ENCODE measurements at places on chromosomes 2 and 18.

DNA sequence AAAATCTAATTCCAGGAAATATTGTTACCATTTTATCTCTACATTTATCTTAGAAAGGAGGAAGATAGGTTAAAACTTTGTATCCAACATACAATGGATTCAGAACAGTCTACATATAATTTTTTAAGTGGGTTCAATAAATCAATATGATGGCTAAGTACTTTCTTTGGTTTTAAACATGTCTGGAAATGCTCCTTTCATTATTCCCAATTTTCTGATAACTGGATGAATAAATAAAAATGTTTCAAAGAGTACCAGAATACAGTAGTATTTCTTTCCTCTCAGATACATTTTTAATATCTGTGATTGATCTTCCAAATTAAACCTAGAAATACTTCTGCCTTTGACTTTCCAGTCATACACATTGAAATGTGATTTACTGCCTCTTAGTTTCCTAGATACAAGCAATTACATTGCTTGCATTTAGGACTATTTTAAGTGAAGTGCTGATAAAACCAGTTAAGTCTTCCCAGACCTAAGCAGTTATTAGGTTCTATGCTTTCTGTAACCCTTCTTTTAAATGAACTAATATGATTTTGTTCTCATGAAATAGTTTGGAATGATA, 283.5 kb downstream of the CCDC178 start:
- no peak for DNase-seq

GRCh38 chr18:79963658-79964329, 649 bp upstream of the HSBP1L1 start:
- no peak for DNase-seq

DNA sequence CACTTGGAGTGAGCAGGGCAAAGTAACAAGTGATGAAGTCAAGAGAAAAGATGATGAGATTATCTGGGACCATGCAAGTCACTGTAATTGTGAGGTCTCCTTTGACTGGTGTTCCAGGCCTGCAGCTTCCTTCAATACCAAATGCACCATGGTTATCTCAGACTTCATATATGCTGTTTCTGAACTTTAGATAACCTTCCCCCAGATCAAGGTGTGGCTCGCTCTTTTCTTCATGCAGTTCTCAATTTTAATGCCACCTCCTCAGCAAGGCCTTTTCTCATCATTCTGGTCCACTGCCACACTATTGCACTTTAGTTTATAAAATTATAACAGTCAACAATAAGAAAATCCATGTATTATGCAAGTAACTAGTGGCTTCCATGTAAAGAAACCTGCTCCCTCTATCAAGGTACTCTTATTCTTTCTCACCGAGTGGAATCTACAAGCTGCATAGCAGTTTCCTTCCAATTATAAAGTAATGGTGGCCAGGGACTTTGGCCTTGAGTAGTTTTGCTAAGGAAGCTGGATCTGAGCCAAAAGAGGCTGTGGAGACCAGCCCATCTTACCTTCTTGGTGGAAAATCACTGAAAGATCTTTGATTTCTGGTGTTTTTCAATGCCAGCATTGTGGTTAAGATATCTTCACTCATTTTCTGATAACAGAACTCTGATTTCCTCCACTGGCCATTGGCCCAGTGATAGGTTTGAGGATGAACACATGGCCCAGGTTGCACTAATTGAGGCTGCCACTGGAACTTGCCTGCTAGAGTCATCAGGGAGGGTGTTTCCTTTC, 113.6 kb downstream of the KCNE4 start:
- no peak for DNase-seq

GRCh38 chr2:129400826-129401225, 578.6 kb upstream of the RAB6C start:
- no peak for DNase-seq

GRCh38 chr18:12768625-12769024, 65.8 kb downstream of the PSMG2 start:
- no peak for DNase-seq

GRCh38 chr2:217228732-217229131, 368.9 kb upstream of the TNP1 start:
- DNase-seq, result no peak

DNA sequence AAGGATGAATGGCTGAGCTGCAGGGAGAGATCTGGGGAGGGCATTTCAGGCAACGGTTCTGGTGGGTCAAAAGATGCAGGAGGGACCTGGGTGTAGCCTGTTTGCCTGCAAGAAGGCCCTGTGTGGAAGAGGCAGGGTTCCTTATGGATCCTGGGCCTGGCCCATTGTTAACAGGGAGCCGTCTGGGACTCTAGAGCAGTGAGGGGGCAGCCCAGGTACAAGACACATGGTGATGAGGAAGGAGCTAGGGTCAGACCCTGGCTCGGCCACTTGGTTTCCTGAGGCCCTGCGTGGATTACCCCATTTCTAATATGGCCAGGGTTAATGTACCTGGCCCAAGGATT, 124.9 kb downstream of the GLI2 start:
- no peak for DNase-seq

GRCh38 chr2:219476652-219477151, 22.0 kb upstream of the GMPPA start:
- no peak for DNase-seq

DNA sequence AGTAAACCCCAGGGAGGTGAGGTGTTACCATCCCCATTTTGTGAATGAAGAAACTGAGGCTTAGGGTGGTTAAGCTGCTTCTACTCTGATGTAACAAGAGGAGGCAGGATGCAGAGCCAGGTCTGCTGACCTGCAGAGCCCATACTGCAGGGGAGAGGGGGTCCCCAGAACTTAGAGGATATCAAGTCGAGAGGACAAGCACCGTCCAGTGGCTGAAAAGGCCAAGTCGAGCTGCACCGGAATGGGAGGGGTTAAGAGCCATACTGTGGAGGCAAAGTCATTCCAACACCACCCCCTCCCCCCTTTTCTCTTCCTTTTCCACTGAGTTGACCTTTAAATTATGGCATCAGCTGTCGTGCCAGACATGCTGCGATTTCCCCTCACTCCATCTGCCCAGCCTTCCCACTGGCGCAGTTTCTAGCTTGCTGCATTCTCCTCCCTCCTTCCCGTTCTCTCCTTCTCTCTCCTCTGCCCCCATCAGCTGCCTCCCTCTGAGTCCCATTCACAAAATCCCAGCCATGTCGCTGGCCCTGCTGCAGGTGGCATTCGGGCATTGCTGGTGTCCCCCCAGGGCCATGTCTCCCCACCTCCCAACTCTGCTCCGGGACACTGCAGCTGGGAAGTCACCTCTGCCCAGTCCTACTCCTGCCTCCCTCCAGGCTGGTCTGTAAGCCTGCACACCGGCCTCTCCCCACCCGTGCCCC, 346.9 kb downstream of the DYSF start:
- no peak for DNase-seq

GRCh38 chr2:227374158-227374557, 4.9 kb downstream of the TM4SF20 start:
- DNase-seq, result peak; percentile 63

Measured in stimulated activated CD4-positive, alpha-beta T cell treated with anti-CD3 and anti-CD28 coated beads, Interleukin-15, amount 100 ng/mL, for 24 hours (primary cell).